SW480 (cell line): ENCODE measurements at places on chromosomes 3 and 15.
A peak's percentile ranks its signal among the peaks of the same experiment; 100 is the strongest.

DNA sequence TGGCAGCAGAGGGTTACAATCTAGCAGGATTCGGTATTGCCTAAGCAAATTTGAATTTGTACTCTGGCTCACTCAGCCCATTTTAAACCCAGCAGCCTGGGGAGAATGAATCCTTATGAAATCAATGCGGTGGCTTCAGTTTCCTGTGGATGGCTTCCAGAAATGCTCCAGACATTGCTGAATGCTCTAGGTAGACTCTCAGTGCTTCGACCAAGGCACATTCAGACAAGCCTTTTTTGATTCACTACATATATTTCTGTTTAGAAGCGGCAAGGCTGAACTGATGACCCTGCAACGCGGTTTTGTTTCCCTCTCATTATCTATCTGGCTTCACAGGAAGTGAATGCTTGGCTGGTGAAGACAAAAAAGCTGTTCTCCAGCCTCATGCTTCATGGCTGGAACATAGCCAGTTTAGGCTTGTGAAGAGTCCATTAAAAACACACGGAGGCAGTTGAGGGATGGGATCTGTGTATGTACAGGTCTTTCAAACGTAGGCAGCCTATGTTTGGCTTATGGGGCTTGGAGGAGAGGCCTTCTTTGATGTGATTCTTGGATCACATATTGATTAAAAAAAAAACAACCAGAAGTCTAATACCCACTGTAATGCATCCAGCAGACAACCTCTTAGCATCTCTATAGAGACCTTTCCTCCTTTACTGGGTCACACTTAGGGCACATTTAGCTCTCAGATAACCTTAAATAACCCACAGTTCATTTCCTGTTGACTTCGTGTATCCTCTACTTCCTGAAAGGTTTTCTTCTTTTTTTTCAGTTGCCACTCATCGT, 400.2 kb upstream of the TBL1XR1 start:
- DNase-seq = no peak

DNA sequence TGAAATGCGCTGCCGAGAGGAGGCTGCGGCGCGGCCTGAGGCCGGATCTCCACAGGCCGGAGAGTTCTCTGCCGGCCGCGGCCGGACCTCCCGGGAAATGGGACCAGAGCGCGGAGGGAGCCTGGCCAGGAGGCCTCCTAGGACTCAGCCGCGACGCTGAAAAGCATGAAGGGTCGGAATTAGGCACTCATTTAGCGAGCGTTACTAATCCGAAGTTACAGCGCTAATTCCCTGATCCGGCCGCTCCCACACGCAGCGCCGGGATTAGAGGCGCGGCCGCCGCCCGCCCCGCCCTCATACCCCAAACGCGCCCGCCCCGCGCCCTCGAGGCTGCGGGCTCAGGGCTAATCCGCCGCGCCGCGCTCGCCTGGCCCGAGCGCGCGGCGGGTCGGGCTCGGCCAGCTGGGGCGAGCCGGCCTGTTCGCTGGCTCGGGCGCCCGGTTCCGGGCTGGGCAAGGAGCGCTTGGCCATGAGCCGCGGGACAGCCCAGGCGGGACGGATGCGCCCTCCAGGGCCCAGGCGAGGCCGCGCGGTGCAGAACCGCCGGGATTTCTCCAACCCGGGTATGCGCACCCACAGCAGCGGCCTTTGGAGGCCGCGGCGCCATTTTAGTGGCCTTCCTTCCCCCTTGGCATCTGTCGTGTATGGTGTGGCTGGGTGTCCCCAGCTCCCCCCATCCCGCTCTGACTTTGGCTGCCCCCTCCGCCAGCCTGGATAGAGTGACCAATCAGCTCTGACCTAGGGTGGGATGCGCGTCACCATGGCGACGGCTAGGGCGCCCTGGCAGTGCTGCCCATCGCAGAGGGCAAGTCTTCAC, 36.8 kb upstream of the POLG start:
- no peak for DNase-seq

DNA sequence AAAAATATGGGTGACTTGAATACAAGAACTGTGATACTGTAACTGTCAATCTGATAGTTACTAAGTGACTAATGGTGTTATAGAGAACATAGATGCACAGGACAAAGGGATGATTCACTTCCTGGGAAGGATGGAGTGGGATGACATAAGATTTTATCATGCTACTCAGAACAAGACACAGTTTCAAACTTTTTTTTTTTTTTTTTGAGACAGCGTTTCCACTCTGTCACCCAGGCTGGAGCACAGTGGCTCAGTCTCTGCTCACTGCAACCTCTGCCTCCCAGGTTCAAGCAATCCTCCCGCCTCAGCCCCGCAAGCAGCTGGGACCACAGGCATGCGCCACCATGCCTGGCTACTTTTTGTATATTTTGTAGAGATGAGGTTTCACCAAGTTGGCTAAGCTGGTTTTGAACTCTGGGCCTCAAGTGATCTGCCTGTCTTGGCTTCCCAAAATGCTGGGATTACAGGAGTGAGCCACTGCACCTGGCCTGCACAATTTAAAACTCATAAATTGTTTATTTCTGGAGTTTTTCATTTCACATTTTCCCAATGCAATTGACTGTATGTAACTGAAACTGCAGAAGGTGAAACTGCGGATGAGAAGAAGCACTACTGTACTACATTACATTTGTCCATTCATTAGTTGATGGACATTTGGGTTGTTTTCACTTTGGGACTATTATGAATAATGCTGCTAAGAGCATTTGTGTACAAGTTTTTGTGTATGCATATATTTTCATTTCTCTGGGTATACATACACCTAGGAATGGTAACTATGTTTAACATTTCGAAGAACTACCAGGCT, 40.6 kb downstream of the ADIPOQ start:
- peak; percentile 66 for DNase-seq

- no peak for DNase-seq
Observed at GRCh38 chr15:92062505-92062904, 209.0 kb downstream of the SLCO3A1 start.

- DNase-seq = no peak
Observed at GRCh38 chr3:106421909-106422308, 553.1 kb upstream of the CBLB start.

DNA sequence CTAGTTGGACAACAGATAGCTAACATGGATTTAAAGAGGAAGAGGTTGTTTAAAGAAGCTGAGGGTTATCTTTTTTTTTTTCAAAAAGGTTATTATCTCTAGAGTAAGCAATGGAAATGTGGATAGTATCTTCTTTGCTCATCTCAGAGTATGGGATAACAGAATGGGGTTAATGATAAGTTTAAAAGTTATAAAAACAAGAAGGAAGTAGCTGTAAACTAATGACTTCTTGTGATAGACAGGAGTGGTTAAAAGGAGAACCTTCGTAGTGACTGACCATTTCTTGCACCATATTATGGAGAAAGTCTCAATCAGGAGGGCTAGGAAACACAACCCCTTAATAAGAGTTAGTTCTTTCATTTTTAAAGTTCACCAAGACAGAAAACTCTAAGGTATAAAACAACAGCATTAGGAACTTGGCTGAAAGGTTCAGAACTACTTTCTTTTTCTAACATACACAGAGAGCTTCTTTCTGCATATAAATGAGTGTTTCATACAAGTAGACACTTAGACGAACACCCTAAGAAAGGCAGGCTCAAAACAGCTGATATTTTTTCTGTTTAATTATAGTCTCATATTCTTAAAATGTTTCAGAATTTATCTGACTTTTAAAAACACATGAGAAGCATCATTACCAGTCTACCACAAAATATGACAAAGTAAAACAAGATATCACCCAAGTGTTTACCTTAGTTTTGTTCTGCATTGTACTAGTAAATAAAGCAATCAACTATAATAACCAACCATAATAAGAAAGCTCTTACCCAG, 140.0 kb downstream of the MEIS2 start:
- no peak for DNase-seq

- DNase-seq = no peak
Observed at GRCh38 chr15:64894395-64895056, 17.2 kb upstream of the ANKDD1A start.

- peak; percentile 20 for DNase-seq
Observed at GRCh38 chr3:47799733-47800132, 3.2 kb upstream of the DHX30 start.

DNA sequence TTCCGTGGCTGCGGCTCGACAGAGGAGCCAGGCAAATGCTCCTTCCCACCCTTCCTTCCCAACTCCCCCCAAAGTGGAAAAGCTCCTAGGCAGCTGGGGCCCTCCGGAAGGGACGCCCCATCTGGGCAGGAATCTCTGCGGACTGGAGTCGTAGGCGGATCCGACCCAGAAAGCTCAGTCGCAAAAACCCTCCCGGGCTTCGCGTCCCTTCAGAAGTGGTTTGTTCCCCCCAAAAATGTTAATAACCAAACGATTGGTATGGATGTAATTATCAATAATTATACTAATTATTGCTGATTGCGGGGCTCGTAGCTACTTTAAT, 3.8 kb downstream of the RNU6-1 start:
- DNase-seq = no peak

- no peak for DNase-seq
Observed at GRCh38 chr3:38224357-38224756, 41.3 kb upstream of the SLC22A13 start.

GRCh38 chr3:62318365-62318751, 55.0 kb downstream of the FEZF2 start:
- DNase-seq = no peak

DNA sequence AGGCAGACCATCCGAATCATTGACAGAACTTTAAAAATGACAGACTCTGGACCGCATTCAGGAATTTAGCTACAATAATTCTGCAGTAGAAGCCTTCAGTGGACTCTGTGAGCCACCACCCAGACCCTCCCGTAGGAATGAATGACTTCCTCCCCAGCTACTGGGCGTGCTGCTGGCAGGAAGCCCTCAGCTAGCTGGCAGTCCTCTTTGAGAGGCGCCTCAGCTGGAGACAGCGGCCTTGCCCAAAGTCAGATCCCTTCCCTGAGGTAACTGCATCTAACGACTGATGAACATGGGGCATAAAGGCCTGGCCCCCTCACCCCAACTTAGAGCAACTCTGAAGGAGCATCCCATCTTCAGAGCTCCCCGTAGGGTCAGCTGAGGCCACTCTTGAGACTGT, 25.8 kb downstream of the CRABP1 start:
- DNase-seq = no peak

- DNase-seq = no peak
Observed at GRCh38 chr3:8893001-8893400, 70.3 kb downstream of the RAD18 start.

- peak; percentile 80 for DNase-seq
Observed at GRCh38 chr3:125110016-125110875, 54.4 kb upstream of the HEG1 start.

DNA sequence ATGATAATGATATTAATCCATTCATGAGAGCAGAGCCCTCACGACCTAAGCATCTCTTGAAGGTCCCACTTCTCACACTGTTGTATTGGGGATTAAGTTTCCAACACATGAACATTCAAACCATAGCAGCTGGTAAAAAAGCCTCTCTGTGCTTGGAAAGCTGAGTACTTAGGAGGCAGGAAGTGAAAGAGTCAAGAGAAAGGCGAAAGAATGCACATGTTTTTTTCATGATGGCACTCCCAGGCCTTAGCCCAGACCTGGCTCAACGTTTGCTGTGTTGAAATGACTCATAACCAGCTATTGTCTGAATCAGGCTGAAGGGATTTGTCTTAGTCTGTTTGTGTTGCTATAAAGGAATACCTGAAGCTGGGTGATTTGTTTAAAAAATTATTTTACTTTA, 84.4 kb upstream of the RGMA start:
- DNase-seq = peak; percentile 49

DNA sequence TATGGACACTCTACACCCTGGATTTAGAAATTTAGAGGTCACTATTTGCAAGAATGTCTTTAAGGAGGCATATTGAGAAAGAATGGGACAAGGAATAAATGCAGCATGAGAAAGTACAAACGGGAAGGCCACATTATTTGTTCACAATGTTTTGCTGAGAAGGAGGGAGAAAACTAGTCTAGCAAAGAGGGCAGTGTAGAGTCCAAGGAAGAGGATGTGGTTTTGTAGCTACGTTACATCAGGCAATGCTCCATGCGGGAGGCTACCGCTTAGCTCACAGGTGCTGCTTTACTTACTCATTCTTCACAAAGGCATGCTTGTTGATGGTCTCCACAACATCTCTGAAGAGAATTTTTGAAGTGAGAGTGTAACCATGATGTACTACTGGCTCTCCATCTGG, 191.1 kb downstream of the PLCH1 start:
- DNase-seq = peak; percentile 50

- DNase-seq = peak; percentile 90
Observed at GRCh38 chr3:188947401-188948280, 224.1 kb upstream of the TPRG1 start.

DNA sequence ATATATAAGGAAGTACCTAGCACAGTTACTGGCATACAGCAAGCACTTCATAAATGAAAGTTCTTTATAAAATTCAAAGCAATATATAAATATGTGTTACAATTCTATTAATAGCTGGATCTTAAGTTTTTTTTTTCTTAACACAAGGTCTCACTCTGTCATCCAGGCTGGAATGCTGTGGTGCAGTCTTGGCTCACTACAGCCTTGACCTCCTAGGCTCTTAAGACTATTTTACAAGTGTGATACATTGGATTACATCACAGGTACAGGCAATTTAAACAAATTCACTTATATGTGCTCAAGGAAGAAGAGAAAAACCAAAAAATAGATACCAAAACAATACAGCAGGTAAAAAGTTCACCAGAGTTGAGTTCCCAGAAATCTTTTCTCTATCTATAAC, 60.6 kb downstream of the ZNF280D start:
- DNase-seq = no peak

GRCh38 chr15:86948719-86949118, 869.0 kb downstream of the AGBL1 start:
- DNase-seq = no peak

GRCh38 chr15:73607843-73608242, 25.3 kb downstream of the NPTN start:
- no peak for DNase-seq

- no peak for DNase-seq
Observed at GRCh38 chr3:5095886-5096285, 26.2 kb upstream of the ARL8B start.

- no peak for DNase-seq
Observed at GRCh38 chr15:36251450-36251849, 328.0 kb upstream of the CDIN1 start.

DNA sequence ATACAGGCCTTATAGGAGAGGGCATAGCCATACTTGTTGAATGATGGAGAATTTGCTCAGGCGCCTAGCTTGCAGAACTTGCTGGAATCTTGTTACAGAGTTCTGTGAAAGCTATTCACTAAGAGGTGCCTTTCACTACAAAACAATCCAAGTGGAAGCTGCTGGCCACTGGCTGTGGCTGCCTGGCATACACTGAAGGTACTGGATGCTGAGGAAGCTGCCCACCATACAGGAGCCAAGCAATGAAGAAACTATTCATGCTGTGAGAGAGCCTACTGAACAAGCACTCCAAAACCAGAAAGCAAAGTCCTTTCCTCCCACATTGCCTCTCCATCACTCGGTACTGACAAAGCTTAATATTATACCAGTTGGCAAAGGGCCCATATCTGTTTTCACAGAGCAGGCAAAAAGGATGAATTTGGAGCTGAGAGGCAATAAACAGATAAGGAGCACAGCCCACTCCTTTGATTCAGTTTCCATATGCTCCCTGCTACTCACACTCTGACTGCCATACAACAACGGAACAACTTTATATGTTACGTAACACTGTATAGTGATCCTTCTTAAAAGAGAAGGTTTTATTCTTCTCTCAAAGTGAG, 192.6 kb upstream of the ALCAM start:
- DNase-seq = no peak
